ENCODE measurements at places on chromosomes 12 and 14.

DNA sequence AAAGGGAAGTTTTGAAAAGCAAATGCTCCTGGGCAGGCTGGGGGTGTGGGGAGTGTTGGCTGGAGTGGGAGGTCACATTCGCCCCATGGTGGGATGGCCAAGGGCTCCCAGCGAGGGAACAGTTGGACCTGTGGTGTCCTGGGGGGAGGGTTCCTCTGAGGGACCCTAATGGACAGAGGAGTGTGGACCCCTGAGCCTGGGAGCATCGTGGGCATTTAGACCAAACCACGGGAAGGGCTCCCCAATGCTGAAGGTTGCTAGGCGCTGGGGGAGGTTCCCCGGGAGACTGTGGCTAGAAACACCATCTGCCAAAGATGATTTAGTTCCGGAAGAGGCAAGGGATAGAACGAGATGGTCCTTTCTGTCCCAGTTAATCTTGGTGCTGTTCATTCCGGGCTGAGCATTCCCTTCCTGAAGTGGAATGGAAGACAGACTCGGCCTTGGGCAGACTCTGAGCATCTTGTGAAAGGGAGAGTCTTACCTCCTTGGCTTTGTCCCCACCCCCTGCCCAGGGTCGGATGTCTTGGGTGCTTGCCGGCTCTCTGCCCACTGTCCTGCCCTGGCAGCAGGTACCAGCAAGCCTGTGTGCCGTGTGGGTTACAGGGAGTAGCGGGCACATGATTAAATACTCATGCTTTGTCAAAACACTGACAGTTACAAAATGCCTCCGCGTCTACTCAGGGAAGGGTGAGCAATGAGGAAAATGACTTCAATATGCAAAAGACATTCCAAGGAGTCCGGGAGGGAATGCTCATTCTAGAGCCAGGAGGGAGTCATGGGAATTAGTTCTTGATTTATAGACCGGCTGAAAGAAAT, 215.9 kb downstream of the CACNA1C start:
- H3K27me3 ChIP-seq = no peaks in the 10 kb centered on the region
- H3K27ac ChIP-seq = peak overlapping the region; percentile 73
- H3K36me3 ChIP-seq = no peaks in the 10 kb centered on the region
- peak; percentile 42 for DNase-seq
- H3K4me3 ChIP-seq = no peak overlapping the region
- H3K4me1 ChIP-seq = no peaks in the 10 kb centered on the region

- no peaks in the 10 kb centered on the region for H3K4me1 ChIP-seq
- H3K27me3 ChIP-seq = no peaks in the 10 kb centered on the region
- no peak for DNase-seq
- H3K27ac ChIP-seq = no peak overlapping the region
- H3K4me3 ChIP-seq = no peak overlapping the region
Measured at GRCh38 chr12:62335057-62335456, 74.9 kb downstream of the USP15 start.

DNA sequence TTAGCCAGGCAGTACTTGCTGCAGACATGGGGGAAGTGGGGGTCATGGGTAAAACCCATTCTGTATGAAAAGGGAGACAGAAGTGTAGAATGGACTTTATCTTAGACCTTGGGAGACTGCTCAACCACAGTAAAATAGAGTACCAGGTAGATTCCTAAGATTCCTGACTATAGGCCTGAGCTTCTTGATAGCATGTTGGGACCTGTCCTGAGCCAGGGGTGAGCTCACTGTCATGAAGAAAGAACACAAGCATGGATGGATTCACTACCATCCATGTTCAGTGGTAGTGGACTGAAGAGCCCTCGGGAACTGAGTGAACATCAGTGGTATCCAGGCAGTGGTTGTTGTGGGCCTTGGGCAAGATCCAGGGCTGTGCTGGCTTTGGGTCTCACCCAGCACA, 1003.8 kb downstream of the TMTC2 start:
- no peak overlapping the region for H3K27ac ChIP-seq
- no peak for DNase-seq
- no peaks in the 10 kb centered on the region for H3K27me3 ChIP-seq
- no peaks in the 10 kb centered on the region for H3K4me1 ChIP-seq

GRCh38 chr14:77043984-77044485, 15.5 kb upstream of the IRF2BPL start:
- H3K27me3 ChIP-seq = no peaks in the 10 kb centered on the region
- no peak for DNase-seq
- H3K36me3 ChIP-seq = no peaks in the 10 kb centered on the region
- H3K27ac ChIP-seq = peak overlapping the region; percentile 88
- no peak overlapping the region for H3K4me3 ChIP-seq

GRCh38 chr12:95848575-95849388, 10.0 kb upstream of the SNRPF start:
- no peaks in the 10 kb centered on the region for H3K4me1 ChIP-seq
- H3K27me3 ChIP-seq = no peaks in the 10 kb centered on the region
- no peak for DNase-seq
- H3K36me3 ChIP-seq = no peaks in the 10 kb centered on the region

DNA sequence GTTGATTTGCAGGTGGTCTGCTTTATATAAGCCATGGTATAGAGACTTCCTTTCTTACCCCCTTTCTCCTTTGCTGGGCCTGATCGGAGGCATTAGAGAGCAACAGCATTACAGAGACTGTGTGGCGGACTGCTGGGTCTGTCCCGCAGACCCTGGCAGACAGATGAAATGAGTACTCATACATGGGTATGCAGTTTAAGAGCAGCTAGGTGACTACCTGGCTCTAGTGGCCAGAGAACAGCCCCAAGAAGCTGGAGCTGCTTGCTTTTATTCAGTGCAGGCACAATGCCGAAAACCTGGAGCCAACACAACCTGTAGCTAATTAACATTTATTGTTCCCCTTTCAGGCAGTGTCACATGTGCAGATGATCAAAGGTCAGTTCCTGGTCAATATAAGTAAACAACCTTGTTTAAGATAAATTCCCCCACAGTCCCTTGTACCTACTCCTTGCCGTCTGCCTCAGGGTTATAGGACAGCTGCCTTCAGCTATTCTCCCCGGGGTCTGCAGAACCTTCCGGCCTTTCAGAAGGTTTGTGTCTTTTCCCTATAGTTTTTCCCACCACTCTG, 160.0 kb downstream of the TRHDE start:
- no peak overlapping the region for H3K4me3 ChIP-seq
- no peaks in the 10 kb centered on the region for H3K36me3 ChIP-seq
- no peaks in the 10 kb centered on the region for H3K4me1 ChIP-seq
- DNase-seq = no peak
- H3K27ac ChIP-seq = no peak overlapping the region
- H3K27me3 ChIP-seq = no peaks in the 10 kb centered on the region

- no peak overlapping the region for H3K4me3 ChIP-seq
- no peaks in the 10 kb centered on the region for H3K36me3 ChIP-seq
- H3K27me3 ChIP-seq = no peaks in the 10 kb centered on the region
- DNase-seq = no peak
Measured at GRCh38 chr12:87728931-87729593, 300.1 kb downstream of the C12orf50 start.

DNA sequence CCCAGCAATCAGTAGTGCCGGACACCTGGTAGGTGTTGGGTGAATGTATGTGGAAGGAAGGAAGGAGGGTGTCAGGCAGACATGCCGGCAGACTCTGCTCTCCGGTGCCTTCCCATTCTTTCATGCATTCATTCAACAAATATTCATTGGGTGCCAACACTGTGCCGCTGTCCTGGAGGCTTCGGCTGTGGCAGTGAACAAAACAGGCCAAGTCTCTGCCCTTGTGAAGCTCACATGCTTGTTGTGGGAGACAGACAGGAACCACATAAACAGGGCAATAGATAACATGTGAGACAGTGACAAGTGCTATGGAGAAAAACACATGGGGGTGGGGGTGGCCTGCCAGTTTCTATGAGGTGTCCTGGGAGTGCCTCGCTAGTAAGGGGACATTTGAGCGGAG, 56.5 kb upstream of the ATF1 start:
- H3K27ac ChIP-seq = no peak overlapping the region
- no peaks in the 10 kb centered on the region for H3K4me1 ChIP-seq
- peaks cover 56% of the 10 kb centered on the region for H3K36me3 ChIP-seq
- H3K27me3 ChIP-seq = no peaks in the 10 kb centered on the region
- no peak overlapping the region for H3K4me3 ChIP-seq

Data from tibial artery (tissue), 4 donors.